ENCODE measurements at places on chromosomes 2 and 18.
A peak's percentile ranks its signal among the peaks of the same experiment; 100 is the strongest.

DNA sequence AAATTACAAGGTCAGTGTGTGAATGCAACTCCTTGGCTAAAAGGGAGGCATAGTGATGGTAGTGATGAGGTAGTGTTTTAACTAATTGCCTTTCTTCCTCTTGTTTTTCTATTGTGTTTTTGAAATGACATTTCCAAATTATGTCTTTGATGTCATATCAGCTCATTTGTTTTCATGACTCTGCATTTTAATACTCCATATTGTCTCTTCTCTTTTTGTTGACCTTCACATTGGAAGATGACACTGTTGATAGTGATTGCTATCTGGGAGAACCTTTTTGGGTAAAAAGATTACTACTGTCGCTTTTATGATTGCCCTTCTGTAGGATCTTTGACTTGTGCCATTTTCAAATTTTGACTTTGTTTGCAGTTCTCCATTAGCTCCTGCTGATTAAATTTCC is 3.0 kb downstream of the GIGYF2 start:
- DNase-seq = no peak

DNA sequence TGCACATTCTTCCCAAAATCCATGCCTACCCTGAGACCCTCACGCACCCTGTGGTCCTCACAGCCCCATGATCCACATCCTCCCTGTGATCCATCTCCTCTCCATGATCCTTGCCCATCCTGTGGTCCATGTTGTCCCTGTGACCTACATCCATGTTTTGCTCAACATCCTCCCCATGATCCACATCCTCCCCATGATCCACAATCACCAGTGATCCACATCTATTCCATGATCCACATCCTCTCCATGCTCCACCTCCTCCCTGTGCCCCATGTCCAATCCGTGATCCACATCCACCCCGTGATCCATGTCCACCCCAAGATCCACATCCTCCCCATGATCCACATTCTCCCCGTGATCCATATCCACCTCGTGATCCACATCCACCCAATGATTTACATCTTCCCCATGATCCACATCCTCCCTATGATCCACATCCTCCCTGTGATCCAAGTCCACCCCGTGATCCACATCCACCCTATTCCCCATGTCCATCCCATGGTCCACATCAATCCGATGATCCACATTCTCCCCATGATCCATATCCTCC is 281.2 kb downstream of the MYCN start:
- DNase-seq = no peak

GRCh38 chr2:161436411-161436810 is 20.3 kb downstream of the TBR1 start:
- peak; percentile 66 for DNase-seq

GRCh38 chr2:10169053-10169578 is 46.6 kb downstream of the RRM2 start:
- DNase-seq = no peak

DNA sequence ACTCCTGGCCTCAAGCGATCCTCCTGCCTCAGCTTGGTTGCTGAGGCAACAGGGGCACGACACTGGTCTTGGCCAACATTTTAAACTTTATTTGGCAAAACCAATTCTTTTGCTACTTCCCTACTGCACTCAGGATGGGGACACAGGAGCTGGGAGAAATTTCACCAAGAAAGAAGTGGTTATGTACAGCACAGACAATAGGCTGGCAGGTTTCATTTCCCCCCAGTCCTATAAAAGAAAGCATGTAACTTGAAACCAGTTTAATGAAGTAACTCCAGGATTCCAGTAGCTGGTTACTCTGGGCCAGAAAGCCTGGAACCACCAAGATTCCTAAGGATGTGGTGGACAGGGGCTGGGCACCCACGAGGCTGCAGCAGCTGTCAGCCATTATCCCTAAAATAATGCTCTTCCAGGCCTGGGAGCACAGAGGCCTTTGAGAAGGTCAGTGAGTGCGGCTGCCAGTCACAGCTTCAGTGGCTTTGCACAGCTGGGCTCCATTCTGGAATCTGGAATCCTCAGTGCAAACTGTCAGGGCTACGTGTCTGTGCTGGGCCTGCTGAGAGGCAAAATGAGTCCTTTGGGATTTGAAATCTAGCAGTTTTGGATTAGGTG is 142.3 kb upstream of the ITGA6 start:
- DNase-seq = peak; percentile 78

GRCh38 chr18:68462148-68462547 is 252.8 kb downstream of the TMX3 start:
- DNase-seq = no peak

- DNase-seq = no peak
These were observed 449.1 kb downstream of the PIK3C3 start for GRCh38 chr18:42404151-42404550.

- peak; percentile 68 for DNase-seq
These were observed 379.0 kb downstream of the SETBP1 start for GRCh38 chr18:45059695-45060094.

DNA sequence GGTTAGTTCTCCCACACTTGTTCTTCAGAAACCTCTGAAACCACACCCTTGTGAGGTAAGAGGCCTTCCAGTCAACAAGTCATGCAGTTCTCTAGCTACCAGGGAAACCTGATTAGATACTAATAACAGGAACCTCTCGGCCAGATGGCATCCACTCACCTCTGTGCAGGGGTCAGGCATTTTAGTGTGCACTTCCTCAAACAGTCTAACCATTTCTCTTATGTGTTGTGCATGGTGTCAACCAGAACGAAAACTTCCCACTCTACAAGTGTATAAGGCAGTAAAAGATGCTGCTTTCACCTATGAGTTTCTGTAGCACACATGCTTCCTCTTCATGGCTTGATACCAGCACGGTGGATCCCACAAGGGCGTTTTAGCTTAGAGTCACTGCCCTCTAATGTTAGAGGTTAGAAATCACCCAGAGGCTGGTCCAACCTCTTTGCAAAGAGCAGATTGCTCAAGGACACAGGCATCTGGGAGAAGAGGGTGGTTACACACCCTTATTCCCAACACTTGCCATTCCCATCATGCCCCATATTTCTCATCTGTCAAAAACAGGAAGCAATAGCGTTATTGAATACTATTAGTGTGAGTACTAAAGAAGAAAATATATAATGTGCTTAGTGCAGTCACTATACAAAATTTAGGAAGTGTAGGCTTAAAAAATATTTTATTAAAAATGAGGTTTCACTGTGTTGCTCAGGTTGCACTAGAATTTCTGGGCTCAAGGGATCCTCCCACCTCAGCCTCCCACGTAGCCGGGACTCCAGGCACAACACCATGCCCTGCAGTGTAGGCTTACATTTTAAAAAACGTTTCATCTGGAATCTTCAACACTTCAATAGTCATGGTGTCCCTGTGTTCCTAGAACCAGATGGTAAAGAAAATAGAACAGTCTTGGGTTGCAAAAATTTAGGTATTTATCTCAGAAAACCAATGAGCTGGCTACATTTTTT is 34.5 kb upstream of the RAB31 start:
- peak; percentile 80 for DNase-seq

- peak; percentile 34 for DNase-seq
These were observed at the start of gene DYSF for GRCh38 chr2:71453404-71454220. Gene DYSF (plus strand): TSS chr2:71453561.

DNA sequence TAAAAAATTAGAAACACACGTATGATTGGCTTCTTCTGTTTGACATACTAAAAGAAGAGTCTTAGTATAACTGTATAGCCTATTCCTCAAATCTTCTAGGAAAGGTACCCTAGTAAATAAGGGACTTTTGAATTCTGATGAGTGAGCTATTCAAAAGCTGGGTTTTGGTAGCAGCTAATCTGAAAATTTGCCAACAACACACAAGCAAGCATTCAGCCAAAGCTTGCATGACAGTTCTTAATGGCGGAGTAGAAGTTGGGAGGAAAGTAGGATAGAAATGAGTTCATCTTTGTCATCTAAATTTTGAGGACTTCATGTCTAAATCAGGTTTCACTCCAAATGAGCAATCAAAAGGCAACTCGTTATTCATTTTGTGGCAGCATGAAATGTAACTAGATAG is 813.0 kb downstream of the MBD2 start:
- DNase-seq = no peak

GRCh38 chr2:190843890-190844699 is 36.5 kb upstream of the GLS start:
- no peak for DNase-seq

- DNase-seq = no peak
These were observed 29.0 kb upstream of the REL start for GRCh38 chr2:60852282-60852860.

- no peak for DNase-seq
These were observed 39.9 kb downstream of the PRKCE start for GRCh38 chr2:45691171-45691999.

DNA sequence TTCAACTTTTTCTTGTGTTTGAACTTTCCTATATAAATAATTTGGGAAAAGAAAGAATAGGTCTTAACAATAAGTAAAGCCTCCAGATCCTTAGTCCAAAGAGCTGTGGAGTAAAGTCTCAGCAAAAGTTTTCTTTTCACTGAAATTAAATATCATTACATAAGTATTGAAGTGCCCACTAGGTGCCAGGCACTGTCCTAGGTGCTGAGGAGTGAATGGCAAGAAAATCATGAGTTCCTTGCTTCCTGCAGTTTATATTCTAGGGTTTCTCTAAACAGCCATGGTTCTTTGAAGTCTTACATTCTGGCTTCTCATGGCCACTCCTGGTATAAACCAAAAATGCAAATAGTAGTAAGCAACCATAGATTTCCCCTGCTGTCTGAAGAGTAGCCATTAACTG is 59.7 kb downstream of the SPP2 start:
- no peak for DNase-seq

- peak; percentile 69 for DNase-seq
These were observed 4.6 kb downstream of the LOXL3 start for GRCh38 chr2:74548900-74549826.

- peak; percentile 45 for DNase-seq
These were observed 61.4 kb downstream of the SOS1 start for GRCh38 chr2:39059366-39059952.

DNA sequence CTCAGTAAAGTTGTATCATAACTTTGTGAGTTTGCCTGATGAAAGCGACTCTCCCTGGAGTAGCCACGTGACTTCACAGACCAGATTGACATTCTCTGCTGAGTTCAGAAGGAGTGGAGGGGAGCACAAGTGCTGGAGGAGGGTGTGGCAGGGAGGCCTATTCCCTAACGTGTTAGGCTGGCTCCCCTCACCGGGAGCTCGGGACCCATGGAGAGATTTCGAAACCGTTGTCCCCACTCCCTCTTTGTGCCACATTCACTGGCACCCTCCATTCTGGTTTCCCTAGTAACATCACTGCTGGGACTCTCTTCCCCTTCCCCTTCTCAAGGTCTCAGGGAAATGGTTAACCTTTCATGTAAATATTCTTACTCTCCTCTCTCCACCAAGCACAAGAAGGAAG is 279.9 kb downstream of the ALPK2 start:
- DNase-seq = no peak

DNA sequence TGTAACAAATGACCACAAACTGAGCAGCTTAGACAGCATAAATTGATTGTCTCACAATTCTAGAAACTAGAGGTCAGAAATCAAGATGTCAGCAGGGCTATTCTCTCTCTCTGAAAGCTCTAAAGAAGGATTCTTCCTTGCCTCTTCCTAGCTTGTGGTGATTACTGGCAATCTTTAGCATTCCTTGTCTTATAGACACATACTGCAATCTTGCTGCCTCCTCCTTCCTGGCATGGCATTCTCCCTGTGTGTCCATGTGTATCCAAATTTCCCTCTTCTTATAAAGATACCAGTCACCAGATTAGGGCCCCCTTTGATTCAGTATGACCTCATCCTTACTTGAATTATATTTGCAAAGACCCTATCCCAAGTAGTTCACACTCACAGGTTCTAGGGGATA is 2.3 kb downstream of the ASB3 start:
- no peak for DNase-seq

- no peak for DNase-seq
These were observed 38.1 kb downstream of the ACOXL start for GRCh38 chr2:110770404-110770958.

DNA sequence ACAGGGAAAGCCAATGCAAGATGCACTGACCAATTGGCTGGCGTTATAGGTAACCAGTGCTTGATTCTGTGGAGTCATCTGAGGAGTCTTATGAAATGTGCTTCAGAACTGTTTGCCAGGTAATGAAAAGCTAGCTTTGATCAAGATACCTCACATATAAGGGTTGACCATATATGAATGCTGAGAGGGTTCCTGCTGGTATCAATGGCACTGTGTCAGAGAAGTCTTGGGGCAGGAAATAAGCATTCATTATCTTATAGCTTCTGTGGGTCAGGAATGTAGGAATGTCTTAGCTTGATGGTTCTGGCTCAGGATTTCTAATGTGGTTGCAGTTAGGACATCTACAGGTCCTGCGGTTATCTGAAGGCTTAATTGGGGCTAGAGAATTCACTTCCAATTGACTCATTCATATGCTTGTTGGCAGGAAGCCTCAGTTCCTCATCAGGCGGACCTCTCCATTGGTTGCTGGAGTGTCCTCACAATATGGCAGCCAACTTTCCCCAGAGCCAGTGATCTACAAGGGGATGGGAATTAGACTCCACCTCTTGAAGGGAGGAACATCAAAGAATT is 22.1 kb upstream of the TCF7L1 start:
- peak; percentile 53 for DNase-seq

DNA sequence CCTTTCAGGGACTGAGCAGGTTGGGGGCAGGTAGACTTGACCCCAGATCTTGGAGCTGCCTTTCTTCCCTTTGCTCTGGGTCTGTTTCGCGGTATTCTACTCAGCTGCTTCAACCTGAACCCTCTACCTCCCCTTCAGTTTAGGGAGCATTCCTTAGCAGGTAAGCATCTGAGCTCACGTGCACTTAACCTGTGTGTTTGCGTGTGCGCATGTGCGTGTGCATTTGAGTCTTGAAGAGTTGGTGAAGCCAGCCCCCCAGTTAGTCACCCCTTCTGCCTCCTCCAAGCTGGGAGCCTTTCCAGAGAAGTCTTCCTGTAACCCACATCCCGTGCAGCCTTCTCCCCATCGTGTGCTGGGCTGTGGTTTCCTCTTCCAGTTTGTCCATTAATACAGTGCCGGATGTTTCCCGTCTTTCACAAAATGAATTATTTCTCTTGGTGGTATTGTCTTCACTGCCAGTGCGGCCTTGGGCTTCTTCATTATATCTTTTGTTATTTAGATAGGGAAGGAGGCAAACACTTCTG is 33.2 kb downstream of the B3GNT2 start:
- DNase-seq = no peak

DNA sequence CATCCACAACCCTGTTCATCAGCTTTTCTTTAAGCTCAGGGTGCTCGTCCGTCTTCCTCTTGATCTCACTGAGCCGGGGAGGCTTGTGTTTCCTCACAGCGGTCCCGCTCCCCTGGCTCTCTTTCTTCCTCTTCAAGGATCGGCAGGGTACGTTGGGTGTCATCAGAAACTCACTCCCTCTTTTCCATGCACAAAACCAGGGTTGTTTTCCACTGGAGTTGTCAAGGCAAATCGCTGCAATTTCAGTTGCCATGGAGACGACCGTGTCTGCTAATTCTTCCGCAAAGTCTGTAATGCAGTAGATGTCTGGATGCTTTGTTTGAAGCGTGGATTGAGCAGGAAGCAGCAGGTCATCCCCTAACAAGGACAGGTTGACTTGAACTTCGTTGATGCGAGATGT is 146.4 kb downstream of the DAW1 start:
- DNase-seq = no peak

DNA sequence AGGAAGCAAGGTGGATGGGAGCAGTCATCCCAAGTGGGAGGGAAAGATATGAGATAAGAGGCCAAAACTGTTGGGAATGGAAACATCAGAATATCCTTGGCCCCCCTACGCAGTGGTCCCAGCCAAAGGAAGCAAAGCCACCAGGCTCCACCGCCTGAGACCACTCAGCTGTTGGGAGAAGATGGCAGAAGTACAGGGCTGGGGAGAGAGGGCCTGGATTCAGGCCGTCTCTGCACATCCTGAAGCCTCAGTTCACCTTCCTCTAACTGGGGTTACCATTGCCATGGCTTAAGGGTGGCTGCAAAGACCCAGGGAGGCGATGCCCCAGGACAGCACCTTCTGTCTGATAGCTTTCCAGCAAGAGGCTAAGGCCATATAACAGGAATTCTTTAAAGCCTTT is 193.8 kb downstream of the MGAT5 start:
- no peak for DNase-seq

All from AG08395 (cell line).